ENCODE measurements at places on chromosomes 12 and 14.

- DNase-seq, result no peak
These were observed 50.9 kb downstream of the KLHL28 start for GRCh38 chr14:44910821-44911220.

DNA sequence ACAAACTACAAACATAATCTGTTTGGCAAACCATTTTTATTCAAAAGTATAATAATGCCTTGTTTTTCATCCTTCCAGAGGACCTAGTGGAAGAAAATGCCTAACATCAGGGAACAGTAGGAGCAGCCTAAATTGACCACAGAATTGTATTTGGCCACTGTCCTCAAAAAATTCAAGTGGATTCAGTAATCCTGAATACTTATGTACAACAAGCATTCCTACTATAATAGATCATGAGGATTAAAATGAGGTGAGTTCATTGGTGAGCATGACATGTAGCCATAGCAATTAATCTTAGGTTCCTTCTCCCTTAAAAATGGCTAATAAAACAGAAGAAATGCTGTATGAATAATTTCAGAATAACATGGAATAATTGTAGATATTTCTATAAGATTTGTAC, 209.3 kb downstream of the DAD1 start:
- no peak for DNase-seq

- no peak for DNase-seq
These were observed 317.6 kb downstream of the DPF3 start for GRCh38 chr14:72576258-72576657.

DNA sequence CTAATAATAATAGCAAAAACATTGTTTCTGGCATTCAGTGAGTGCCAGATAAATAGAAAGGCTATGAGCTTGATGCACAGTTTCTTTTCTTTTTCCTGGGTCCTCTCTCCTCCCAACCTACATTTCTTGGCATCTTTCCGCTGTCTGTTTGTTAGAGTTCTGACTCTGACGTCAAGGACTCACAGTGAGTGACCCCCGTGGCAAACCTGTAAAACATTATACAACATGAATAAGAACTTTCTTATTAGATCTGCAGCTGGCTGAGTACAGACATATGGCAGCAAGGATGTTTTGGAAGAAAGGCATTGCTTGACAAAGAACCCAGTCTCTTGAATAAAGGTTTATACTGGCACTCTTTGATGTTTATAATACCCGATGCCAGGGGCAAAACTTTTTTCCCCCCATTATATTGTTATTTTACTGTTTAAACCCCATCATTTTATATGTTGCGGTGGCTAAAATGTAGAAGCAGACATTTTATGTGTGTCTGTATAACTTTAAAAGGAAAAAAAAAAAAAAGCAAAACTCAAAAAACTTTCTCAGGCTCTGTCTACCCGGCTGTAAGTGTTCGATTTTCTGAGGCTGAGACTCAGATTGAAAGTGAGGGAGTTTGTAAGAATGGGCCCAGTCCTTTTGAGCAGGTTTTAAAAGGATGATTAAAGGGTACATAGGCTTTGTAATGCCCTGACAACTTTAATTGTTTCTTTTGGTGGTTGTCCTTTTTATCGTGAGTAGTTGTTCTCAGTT, 159.3 kb downstream of the PDE3A start:
- DNase-seq, result no peak

- DNase-seq, result no peak
These were observed 26.8 kb downstream of the TMEM63C start for GRCh38 chr14:77208291-77208978.

DNA sequence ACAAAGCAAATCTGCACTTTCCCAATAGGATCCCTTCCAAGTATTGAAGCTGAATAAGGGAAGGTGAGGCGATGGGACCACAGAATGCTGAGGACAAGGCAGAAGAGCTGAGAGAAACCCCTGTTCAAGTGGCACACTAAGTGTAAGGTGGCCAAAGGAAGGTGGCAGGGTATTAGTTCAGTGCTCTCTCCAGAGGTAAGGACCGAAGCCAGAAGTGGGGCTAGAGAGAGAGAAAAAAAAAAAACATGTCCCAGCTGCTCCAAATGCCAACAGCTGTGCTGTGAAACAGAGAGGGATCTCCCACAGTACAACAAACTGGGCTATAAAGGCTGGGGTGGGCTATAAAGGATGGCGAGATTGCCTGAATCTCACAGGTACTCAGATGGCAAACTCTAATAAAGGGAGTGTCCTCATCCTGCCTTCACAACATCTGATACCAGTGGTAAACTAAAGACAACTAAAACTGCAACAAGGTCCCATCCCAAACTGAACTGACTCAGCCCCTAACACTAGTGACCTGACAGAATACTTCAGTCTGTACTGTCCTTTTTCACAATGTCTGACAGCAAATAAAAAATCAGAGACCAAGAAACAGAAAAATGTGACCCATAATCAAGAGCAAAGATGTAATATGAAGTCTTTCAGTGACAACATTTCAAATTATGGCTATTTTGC, 47.9 kb downstream of the CDK17 start:
- DNase-seq, result no peak

DNA sequence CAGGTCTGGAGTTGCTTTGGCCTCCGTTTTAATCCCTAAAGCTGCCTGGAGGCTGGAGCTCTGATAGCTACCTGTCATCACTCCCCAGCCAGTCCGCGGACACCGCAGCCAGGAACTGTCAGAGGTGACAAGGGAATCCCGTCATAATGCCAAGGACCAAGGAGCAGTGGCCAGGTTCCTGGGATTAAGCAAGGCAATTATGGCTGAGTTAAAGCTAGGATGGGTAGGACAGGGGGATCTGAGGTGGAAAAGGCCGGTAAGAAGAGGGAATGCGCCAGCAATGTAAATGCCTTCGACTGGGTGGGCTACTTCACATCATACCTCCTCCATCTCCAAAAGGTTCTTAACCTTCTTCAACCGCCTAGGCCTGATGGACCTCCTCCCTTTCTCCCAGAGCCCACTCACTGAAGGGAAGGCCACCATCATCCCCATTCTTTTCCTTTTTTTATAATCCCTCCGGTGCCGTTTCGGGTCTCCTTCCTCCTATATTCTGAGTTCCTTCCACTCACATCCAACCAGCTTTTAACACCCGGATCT, 1.9 kb downstream of the PPP1R3E start:
- DNase-seq, result no peak

GRCh38 chr12:92297932-92298696, 152.5 kb upstream of the BTG1 start:
- DNase-seq, result no peak

- DNase-seq, result no peak
These were observed 587.4 kb downstream of the AACS start for GRCh38 chr12:125652681-125653080.

- no peak for DNase-seq
These were observed 123.9 kb downstream of the BCL11B start for GRCh38 chr14:99148131-99148530.

DNA sequence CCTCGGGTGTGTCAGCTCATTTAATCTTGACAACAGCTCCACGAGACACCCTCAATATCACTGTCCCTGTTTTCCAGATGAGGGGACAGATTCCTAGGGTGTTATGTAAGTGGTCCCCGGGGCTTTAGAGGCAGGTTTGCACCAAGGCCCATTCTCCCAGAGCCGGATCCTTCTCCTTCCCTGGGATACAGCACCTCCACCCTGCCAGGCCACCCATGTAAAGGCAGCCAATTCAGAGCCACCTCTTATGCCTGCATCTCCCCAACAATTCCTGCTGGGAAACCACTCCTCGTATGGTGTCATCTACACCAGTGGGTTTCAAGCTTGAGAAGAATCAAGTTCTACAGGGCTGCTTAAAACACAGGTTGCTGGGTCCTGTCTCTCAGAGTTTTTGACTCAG, 4.1 kb upstream of the CYP46A1 start:
- DNase-seq, result no peak

DNA sequence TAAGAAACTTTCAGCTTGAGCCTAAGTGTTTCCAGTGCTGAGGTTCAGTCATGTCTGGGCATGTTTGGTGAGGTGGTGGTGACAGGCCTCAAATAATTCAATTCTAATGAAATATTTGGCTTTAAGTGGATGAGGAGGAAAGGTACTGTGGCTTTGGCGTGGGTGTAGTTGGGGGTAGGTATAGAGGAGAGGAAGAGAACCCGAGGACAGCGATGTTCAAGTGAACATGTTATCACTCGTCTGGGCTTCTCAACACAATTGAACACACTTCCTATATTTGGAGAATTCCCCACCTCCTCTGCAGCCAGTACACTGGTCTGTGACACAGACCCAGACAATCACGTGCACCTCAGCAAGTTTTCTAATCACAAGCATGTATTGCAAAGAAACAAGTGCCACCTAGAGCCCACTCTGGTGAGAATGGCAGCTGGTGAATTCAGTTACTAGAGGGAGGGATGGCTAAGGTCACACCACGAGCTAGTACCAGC, 53.0 kb downstream of the IFNG-AS1 start:
- DNase-seq, result peak; percentile 47

GRCh38 chr14:20455355-20456300, 602 bp downstream of the APEX1 start:
- DNase-seq, result no peak

GRCh38 chr12:71896205-71896882, 42.3 kb upstream of the TPH2 start:
- no peak for DNase-seq

DNA sequence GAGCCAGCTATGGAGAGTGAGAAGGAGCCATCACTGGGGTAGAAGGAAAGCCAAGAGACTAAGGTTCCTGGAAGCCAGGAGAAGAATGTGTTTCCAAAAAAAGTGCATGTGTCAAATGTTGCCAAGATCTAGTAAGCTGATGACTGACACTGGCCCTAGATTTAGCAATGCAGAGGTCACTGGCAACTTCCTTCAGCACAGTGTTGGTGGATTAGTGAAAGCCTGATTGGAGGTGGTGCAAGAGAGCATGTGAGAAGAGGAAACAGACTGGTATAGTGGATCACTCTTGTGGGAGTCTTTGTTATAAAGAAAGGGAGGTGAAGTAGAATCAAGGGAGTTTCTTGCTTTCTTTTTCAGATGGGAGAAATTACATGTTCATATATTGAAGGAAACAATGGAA, 34.1 kb upstream of the CHGA start:
- DNase-seq, result no peak

- no peak for DNase-seq
These were observed 218.5 kb downstream of the PHLDA1 start for GRCh38 chr12:75813072-75813471.

DNA sequence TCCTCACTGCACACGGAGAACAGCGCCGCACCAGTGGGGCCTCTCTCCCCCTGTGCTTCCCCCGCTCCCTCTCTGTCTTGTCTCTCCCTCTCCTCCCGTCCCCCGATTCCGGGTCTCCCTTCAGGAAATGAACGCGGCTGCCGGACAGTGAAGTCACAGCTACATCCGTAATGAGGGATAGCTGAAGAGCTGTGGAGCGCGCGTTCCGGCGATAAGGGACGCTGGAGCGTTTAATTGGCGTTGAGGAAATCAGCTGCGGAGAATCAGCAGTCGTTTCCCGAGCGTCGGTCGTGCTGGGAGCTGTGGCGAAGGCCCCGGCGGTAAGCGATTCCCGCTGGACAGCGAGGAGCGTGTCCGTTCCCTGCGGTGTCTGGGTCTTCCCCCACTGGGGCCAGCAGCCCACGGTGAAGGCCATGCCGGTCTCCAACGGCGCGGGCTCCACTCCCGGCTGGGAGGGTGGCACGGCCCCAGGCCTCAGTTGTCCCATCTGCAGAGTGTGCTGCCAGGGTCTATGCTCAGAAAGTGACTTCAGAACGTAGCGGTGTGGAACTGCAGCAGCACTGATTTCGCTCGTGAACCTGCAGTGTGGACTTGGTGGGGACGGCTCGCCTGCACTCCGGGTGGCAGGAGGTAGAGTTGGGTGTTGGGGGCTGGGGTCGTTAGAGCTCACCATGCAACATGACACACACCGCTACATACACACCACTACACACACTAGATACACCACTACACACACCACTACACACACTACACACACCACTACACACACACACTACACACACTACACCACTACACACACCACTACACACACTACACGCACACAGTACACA, 10.9 kb downstream of the NOC4L start:
- DNase-seq, result no peak

DNA sequence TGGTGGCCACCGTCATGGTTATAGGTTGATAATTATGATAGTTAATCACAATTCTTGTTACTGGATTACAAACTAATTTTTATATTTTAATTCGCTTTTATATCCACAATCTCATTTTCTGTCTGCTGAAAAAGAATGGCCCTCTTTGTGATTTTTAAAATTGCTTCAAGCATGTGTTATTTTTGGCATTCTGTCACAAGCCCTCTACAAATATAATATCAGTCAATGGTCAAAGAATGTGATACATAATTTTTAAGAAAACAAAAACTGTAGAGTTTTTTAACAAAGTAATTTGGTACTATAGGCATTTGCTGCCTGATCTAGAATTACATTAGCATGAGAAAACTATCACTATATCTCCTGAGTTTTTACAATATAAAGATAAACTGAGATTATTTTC, 352.0 kb upstream of the TMTC1 start:
- no peak for DNase-seq

- no peak for DNase-seq
These were observed 544.2 kb downstream of the FOXG1 start for GRCh38 chr14:29310757-29311156.

DNA sequence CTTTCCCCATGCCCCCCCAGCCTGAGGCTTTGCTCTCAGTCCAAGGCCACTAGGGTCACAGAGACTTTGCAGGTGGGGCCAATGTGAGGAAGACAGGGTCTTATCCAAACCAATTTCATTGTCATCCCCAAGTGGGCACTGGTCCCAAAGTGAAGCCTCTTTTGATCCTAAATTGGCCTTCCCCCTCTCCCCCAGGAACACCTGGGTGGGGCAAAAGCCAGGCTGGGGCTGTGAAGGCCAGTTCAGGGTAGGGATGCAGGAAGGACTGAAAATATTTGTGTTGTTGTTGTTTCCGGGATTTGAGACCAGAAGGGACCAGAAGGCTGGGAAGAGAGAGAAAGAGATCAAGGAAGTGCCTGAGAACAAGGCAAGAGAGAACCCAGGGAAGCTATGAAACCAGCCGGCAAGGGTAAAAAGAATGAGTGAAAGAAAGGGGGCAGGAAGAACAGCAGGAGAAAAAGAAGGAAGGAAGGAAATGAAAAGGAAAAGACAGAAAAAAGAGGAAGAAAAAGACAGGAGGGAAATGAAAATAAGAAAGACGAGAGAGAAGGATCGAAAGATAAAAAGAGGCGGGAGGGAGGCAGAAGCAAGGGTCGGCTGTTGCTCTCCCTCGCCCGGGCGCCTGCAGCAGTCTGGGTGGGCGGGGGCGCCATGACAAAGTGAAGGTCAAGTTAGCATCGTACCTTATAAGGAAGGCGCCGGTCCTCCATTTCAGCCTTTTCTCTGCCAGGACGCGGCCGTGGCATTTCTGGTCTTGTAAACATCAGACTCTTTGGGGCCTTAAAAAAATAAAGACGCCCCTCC, 7.4 kb upstream of the HOXC11 start:
- DNase-seq, result no peak

DNA sequence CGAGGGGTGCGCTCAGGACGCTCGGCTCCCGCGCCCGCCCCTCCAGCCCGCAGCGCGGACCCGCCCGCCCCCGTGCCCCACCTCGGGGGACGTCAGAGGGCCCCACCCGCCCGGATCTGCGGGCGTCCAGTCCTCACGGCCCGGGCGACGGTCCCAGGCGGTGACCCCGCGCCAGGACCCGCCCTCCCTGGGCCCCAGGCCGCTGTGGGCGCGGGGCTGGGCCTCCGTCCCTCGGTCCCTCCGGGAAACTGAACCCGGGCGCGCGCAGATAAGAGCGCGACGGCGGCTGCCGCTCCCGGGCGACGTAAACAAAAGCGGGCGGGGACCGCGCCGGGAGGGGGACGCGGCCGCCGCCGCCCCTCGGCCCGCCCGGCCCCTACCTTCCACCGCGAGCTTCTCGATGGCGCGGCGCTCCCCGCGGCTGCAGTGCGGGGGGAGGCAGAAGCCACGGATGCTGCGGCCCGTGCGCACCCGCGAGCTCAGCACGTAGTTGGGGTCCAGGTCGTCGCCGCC, 1.1 kb downstream of the CKB start:
- no peak for DNase-seq

Data from NCI-H187 treated with DMSO at 0.1 percent for 48 hours (cell line).